ENCODE measurements at places on chromosomes 12 and 14.

- DNase-seq, result no peak
These were observed 4.1 kb downstream of the TEP1 start for GRCh38 chr14:20409226-20409625.

DNA sequence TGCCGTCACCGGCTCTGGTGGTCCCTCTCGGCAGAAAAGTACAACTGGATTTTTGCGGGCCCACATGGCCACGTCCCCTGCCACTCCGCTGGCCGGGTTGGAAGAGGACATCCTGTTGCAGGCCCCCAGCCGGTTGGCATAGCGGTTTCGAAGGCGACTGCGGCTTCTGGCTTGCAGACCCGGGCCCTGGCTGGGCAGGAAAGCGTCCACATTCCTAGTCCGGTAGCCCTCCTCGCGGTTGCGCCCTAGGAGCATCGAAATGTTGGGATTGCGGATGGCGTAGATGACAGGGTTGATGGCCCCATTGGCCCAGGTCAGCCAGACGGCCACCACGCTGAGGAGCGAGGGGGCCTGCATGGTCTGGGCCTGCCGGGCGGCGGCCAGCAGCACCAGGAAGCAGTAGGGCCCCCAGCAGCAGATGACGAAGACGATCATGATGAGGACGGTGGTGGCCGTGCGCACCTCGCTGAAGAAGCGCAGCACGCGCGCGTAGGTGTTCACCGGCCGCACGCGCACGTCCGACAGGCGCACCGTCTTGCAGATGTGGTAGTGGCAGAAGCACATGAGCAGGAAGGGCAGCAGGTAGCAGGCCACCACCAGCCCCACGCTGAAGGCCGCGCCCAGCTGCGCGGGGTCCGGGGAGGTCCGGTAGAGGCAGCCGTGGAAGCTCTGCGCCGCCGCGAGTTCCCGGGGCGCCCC, 1.2 kb downstream of the GPR135 start:
- DNase-seq, result no peak

DNA sequence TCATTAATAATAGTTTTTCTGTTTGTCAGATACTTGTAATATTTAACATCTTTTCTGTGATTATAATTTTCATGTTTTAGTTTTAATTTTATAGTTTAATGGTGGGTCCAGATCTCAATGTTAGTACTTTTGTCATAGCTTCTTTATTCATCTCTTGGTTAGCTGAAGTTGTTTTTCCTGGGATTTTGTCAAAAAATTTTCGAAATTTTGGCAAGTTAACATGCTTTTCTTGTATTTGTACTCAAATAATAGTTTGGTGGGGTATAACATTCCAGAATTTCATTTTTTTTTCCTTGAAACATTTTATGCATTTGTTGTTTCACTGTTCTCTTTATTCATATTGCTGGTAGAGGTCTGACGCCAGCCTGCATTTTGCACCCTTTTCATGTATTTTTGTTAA, 45.5 kb downstream of the KTN1 start:
- DNase-seq, result no peak

- DNase-seq, result no peak
These were observed 51.4 kb upstream of the IFNG-AS1 start for GRCh38 chr12:67937822-67938221.

- DNase-seq, result no peak
These were observed 120.7 kb upstream of the PCED1B start for GRCh38 chr12:46958599-46959290.

GRCh38 chr12:88510843-88511242, 69.4 kb downstream of the KITLG start:
- DNase-seq, result no peak
